Liver (tissue), 10 donors: ENCODE measurements at places on chromosomes 2 and 18.
A peak's percentile ranks its signal among the peaks of the same experiment; 100 is the strongest.

DNA sequence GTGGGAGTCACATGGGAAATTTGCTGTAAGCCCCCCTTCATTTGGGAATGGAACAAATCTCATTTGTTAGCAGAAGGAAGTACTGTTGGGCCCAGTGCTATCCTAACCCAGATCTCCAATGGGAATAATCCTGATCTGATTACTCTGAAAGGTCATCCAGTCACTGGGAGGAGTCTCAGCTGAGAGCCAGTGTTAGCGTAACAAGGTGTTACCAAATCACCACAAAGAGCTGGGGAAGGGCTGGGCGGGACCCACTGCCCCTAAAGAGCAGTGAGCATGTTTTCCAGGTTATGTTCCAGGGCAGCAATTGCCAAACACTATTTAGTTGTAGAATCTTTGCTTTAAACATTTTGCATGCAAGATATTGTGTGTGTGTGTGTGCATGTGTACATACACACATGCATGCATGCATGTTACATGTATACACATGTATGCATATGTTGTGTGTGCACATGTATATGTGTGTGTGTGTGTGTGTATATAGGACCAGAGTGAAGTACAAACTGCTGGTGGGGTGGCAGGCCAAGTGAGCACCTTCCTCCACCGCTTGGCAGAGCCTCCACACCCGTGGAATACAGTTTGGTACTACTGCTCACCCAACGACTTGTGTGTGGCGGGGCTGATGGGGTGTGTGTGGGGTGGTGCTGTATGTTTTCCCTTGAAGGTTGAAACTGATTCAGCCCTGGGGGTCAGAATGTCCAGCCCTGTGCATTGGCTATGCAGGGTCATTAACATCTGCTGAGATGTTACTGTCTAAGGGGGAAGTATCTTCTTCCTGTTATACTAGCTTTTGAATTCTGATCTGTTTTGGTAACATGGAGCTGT lies 15.2 kb downstream of the INPP5D start:
- peak; percentile 33 for DNase-seq

GRCh38 chr2:232420463-232421188 lies 14.0 kb downstream of the ALPG start:
- DNase-seq = no peak

DNA sequence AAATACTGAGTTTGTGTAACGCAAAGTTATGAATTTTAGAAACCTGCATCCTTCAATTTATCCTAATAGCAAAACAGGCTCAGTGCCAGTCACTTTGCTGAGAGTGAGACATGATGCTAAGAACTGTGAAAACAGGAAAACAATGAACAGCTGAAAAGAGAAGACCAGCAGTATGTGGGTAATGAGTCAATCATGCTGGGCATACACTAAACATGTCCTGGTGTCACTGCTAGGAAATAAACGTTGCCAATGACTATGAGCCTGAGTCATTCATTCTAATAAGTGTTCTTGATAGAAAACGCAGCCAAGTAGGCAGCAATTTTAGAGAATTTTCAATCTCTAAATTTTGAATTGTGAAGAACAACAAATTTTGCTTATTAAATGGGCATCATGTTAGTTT lies 237.3 kb downstream of the GALR1 start:
- DNase-seq = no peak

DNA sequence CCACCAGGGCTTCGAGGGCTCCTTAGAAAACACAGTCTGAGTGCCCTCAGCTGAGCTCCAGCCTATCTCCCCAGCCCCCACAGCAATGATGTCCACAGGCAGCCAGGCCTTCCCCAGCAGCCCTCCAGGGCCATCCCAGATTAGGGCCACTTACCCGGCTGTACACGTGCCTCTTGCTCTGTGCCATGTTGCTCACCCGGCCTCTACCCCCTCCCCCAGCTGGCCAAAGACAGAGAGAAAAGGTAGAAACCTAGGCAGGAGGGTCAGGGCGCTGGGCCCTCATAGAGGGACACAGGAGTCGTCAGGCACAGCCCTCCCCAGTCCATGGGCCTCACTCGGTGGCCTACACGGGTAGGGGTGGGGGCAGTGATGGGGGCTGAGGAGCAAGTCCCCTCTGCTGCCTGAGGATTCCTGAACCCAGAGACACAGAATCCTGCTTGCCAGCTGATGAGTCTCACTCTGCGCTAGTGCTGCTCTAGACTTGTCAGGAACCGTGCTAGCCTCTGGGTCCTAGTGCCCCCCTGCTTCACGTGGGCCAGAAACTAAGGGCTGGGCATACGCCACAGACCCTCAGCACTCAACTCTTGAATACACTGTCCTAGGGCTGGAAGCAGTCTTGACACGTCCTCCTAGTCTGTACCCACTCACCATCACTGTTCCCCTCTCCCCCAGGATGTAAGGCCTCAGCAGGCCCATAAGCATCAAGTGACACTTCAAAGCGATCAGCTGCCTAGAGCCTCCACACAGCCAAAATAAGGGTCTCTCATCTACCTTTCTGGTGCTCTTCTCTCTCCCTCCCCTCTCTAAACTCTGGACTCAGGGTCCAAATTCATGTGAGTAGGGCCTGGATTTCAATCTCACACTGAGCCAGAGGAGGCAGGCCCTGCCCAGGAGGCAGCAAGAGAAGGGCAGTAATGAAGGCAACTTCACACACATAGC lies at the start of gene DCTN1:
DCTN1 (minus strand) TSS at position 461 of the 939 bp plus-strand sequence; CDS start at position 187, 274 bp downstream.
- no peak for DNase-seq

DNA sequence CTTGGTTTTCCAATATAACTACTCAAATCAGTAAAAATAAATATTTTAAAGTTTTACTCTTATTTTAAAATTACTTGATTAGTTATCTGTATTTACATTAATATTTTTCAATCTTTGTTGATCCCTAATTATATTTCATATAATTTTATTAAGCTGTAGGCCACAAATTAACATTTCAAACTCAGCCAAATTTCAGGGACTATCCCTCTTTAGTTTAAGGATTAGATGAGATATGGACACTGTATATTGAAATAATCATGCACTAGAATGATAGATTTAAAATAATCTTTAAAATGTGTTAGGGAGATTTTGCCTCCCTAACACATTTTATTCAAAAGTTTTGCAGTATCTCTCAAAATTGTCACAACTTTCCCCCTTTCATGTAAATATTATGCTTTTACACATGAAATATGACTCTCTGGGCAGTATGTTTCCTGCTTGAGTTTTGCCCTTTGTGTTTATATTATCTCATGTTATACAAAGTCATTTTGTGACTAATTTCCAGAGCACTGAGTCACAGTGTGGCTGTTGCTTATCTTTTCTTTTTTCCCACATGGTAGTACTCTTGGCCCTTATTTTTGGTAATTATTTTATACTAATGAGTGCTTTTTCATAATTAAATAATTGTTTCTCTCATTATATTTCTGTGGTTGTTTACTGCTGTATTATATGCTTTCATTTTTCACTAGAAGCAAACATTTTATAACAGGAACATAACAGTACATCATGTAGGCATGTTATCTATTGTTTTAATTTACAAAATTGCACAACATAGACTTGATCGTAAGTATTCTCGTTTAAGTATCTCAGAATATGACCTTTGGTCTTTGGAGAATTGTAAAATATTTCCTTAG lies 1.2 kb downstream of the TFPI start:
- DNase-seq = no peak

DNA sequence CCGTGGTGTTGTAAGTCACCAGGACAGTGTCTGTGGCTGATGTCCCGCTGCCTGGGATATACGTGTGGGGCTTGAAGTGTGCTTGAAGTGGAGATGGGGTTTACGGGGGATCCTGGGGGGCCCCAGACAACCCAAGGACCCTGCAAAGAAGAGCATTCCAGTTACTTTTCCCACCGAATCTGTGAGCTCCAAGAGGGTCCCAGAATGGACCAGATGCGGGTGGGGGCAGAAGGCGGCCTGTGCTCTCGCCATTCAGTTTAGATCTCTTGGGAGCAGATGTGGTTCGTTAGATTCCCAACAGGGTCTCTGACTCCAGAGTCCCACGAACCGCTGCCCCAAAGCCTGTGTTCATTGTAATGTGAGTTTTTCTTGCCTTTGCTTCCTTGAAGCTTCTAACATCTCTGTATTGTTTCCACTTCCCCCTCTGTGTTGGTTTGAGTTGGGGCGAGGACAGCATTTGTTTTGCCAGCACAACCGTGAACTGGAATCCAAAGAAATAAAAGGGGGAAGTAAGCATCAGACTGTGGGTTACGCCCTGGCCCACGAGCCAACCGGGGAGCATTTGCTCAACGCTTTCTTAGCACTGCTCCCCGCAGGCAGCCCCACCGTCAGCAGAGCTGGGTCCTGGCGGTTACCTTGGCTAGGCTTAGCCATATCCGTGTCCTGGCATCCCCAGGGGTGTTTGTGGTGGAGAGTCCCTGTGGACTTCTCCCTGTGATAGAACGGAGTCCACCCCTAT lies 92.1 kb downstream of the SH3BP4 start:
- DNase-seq = no peak
